Peyer's patch (tissue), 4 donors: ENCODE measurements at places on chromosomes 3 and 15.

GRCh38 chr3:197465996-197466549, 89.7 kb downstream of the BDH1 start:
- no peak for DNase-seq

DNA sequence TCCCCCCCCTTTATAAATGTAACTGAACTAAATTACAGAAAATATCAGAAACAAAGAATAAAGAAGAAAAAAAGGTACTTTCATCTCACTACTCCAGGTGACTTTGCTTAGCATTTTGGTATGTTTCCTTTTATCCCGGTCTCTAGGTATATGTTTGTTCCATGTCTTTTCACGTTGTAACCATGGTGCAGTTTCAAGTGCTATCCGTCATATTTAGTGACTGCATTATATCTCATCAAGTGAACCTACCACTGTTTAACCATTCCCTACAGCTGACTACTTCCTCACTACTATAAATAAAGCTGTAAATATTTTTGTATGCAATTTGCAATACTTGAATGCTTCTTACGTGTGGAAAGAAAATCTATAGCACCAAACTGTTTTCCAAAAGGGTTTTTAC, 2.2 kb downstream of the BTBD1 start:
- DNase-seq, result no peak

DNA sequence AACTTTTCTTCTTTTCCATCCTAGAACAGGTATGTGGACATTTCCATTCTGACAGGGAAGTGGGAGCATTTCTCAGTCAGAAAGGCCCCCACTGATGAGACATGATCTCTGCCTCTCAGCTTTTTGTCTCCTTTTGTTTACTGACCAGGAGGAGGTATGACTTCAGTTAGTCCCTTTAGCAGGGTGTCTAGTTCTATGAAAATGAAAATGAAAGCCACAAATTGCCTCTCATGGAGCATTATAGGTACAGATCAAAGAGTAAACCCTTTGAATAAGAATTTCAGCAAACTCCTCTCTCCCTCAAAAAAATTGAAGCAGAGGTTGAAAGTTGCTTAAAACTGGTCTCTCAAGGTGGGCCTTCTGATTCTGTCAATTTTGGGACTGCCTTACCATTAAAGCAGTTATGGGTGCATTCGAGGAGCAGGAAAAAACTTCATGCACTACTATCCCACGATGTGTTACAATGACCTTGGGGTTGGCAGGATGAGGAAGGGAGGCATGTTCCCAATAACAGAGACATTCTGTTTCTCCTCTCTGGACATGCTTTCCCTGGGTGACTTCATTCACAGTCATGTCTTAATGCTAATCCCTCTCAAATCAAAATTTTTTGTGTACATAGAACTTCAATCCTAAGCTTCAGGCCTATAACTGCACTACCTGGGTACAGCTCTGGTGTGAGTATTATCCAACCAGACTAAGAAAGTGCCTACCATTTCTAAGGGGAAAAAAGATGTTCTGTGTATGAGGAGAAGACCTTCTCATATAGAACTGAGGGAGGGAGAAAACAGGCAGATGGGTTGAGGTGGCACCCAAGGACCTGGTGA, 50.6 kb upstream of the TBC1D23 start:
- no peak for DNase-seq

DNA sequence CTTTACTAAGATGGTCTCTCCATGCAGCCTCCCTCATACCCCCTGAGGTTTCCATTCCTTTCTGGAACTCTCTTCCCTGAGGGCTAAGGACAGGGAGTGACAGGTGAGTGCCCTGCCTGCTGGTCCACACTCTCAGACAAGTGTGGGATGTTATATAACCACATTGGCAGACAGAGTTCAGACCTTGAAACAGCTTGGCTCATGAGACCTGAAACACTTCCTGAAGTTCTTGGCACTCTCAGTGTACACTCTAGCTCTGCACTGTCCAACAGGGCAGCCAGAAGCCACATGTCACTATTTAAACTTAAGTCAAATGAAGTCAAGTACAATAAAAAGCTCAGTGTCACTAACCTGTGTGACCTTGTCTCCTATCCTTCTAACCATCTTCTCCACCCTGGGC, 188.5 kb downstream of the ZNF621 start:
- DNase-seq, result no peak

GRCh38 chr3:175288621-175289020, 429.5 kb downstream of the NAALADL2 start:
- DNase-seq, result no peak
